ENCODE measurements at places on chromosomes 13 and 19.

GRCh38 chr19:15636026-15636425 is 4.7 kb upstream of the CYP4F3 start:
- DNase-seq, result no peak

- no peak for DNase-seq
Observed at GRCh38 chr13:32098272-32098671, 66.7 kb downstream of the FRY start.

- no peak for DNase-seq
Observed at GRCh38 chr13:33367926-33368325, 82.4 kb upstream of the STARD13 start.

DNA sequence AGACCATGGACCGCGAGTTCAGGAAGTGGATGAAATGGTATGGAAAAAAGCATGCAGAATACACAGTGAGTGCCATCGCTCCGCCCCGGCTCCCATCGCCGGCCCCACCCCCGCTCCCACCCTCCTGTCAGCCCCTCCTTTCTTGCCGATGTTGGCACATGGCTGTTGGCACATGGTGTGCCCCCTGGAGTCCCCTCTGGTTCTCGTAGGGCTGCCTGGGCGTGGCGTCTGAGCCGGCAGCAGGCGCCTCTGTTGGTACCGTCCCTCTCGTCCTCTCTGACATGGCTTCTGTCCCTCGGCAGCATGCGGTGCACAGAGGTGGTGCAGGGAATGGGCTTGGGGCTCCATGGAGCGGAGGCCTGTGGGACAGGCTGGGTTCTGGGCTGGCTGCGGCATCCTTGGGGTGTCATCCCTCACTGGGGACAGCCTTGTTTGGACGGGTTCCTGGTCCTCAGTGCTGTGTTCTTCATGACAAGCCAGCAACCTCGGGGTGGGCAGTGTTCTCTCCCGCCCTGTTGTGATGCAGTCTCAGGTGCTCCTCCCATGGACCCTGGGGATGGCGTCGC is 30.9 kb downstream of the DOT1L start:
- DNase-seq, result no peak

DNA sequence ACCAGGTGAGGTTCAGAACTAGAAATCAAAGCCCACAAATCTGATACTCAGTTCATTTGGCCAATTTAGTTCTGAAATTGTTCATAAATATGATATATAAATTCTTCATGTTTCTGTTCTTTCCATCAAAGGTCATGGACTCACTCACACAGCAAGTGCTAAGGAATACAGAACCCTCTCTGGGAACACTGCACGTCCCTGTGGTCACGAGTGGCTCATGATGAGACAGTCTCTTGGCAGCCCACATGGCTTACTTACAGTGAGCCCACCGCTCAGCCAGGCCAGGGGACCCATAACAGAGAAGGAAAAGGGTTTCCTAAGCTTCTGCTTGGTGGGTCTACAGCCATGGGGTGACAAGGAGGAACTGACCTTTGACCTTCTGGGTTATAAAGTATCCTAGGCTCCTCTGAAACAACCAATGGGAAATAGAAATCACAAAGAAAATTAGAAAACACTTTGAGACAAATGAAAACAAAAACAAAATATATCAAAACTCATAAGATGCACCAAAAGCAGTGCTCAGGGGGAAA is 67.4 kb downstream of the CDADC1 start:
- no peak for DNase-seq

All from lung (tissue), 17 donors.